ENCODE measurements at places on chromosomes 16 and 17. TPM values are rescaled to one million over a fixed set of nuclear protein-coding genes. Genes with fewer than 3 reads are reported as not detected.

Gene GRAPL
- 3.3 TPM for polyA plus RNA-seq

Gene ATP2C2
- 1.2 TPM for polyA plus RNA-seq

Gene COX10
- polyA plus RNA-seq: 15.6 TPM

Gene SBK1
- polyA plus RNA-seq: 7.6 TPM

Gene MYOCD
- 5.1 TPM for polyA plus RNA-seq

Gene KRTAP4-5
- not detected for polyA plus RNA-seq

Gene ATP6V0A1
- 59.0 TPM for polyA plus RNA-seq

Gene ASPA
- polyA plus RNA-seq: 10.5 TPM

Gene SF3B3
- 417 TPM for polyA plus RNA-seq

Gene RASD1
- 1.5 TPM for polyA plus RNA-seq

Gene TBX2
- polyA plus RNA-seq: 56.9 TPM

Gene EFCAB5
- 3.6 TPM for polyA plus RNA-seq

Gene SDR42E2
- 0.10 TPM for polyA plus RNA-seq

Gene EZH1
- polyA plus RNA-seq: 42.3 TPM
